ENCODE measurements at places on chromosomes 2 and 18. TPM values are rescaled to one million over a fixed set of nuclear protein-coding genes. Genes with fewer than 3 reads are reported as not detected.

GRCh38 chr2:169365029-169365480 lies 2.7 kb upstream of the LRP2 start:
- H3K36me3 ChIP-seq: no peaks in the 10 kb centered on the region
- peak overlapping the region; percentile 71 for H3K4me3 ChIP-seq
- H3K4me1 ChIP-seq: peaks cover 20% of the 10 kb centered on the region

DNA sequence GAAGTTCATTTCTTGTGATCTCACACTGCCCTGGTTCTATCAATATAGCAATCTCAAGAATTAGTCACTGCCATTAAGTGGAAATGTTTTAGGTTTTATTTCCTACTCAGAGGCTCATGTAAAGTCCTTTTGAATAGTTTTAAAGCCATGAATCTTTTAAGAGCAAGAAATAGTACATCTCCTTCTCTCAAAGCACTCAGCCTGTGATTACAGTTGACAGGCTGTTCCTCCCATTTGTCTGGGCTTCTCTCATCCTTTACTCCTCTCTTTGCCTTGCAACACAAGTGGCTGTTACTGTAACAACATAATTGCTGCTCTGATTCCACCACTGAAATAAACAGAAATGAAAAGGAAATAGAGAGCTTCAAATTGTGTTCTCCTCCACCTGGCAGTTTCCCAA lies 18.4 kb downstream of the GRP start:
- no peak for DNase-seq
- H3K36me3 ChIP-seq: no peaks in the 10 kb centered on the region
- no peak overlapping the region for H3K4me3 ChIP-seq
- no peaks in the 10 kb centered on the region for H3K4me1 ChIP-seq
- no peaks in the 10 kb centered on the region for H3K27me3 ChIP-seq
- H3K27ac ChIP-seq: no peak overlapping the region

DNA sequence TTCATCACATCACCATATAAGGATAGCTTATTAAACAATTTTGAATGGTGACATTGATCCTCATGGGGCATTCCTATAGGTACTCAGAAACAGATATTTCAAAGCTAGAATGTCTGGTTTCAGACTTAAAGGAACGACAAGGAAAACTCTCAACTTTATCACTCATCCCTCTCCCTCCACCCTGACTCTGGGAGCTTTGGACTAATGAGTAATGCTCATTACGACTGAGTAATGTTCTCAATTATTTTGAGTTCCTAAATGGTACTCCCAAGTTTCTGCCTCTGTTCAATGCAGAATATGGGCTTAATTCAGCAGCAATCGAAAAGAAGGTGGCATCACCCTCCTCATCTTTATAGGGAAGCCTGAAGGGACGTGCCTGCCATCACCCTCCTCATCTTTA lies 43.4 kb downstream of the RFX8 start:
- DNase-seq: no peak
- H3K4me3 ChIP-seq: no peak overlapping the region
- H3K27ac ChIP-seq: no peak overlapping the region
- no peaks in the 10 kb centered on the region for H3K4me1 ChIP-seq
- no peaks in the 10 kb centered on the region for H3K36me3 ChIP-seq

DNA sequence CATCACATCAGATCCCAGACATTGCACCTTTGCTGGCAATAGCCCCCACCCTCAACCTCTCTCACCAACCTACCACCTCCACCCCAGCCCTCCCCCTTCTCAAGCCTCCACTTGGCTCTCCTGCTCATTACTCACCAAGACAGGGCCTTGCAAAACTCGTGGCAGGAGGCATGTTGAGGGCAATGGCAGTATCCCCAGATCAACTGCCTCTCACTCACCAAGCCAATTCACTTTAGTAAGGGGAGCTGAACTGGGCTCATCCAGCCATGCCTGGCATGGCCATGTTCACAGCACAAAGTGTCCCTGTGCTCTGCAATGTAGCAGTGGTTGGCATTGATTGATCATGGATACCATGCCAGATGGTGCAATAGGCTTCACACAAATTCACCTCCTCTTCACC lies 46.3 kb upstream of the TEX51 start:
- no peaks in the 10 kb centered on the region for H3K36me3 ChIP-seq
- H3K27me3 ChIP-seq: no peaks in the 10 kb centered on the region
- no peaks in the 10 kb centered on the region for H3K4me1 ChIP-seq
- DNase-seq: no peak
- no peak overlapping the region for H3K27ac ChIP-seq

DNA sequence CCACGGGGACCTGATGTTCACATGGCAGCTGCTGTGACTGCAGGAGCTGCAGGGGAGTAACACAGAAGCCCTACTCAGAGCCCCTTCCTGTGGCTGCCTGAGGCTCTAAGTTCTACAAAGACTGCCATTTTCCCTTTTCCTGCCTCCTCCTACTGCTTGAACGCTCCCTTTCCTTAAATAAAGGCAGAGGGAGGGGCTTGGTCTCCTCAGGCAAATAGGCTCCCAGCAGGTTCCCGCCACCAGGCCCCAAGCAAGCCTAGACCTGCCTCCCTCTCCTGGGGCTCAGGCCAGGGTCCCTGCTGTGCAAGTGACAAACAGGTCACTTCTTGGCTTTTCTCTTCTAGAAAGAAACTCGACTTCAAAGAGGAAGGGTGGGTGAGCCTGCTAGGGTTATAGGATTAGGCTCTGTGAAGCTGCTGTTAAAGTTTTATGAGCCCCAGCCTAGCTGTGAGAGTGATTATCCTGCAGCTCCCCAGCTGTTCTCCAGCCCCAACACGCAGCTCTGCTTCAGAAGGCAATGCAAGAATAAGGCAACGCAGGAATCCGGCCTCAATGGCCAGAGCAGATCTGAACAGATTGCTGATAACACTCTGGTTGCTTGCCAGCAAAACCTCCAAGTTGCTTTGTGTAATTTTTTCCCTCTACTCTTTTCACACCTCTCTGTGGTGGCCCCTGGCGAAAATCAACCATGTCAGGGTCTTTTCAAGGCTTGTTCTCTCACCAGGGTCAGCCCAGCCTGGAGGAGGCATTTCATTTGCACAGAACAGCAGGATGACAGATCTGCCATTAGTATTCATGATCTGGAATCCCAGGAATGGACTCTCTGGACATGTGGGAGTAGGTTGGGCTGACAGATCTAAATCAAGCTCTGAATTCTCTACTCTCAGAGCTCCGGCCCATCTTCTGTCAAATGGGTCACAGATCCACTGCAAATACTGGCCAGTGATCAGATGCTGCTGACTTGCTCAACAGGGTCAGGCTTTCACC lies 71.3 kb downstream of the MRO start:
- no peaks in the 10 kb centered on the region for H3K4me1 ChIP-seq
- no peaks in the 10 kb centered on the region for H3K27me3 ChIP-seq
- no peak overlapping the region for H3K27ac ChIP-seq
- DNase-seq: no peak
- H3K4me3 ChIP-seq: no peak overlapping the region

DNA sequence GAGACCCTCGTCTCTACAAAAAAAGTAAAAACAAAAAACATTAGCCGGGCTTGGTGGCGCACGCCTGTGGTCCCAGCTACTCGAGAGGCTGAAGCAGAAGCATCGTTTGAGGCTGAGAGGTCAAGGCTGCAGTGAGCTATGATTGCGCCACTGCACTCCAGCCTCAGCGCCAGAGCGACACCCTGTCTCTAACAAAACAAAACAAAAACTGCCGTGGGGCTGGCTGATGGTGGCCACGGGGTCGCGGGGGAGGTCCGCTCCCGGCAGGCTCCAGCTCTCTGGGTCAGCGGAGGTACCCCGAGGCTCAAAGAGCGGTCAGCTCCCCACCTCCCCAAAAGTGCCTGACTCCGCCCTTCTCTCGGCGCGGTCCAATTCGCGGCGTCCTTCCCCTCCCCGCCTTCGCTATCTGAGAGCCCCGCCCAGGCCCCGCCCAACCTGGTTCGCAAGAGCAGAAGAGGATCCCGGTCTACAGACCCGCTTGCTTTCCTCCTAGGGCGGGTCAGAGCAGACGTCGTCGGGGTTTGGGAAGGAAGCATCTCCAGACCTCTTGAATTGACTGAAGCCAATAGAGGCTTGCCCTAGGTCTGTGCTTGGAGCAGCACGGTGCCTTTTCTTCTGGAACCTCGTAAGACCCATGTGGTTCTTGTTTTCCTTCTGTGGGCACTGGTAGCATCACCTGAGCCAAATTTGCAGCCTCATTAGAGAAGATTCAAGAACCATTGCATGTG lies 7.8 kb downstream of the RAX start:
- H3K36me3 ChIP-seq: no peaks in the 10 kb centered on the region
- peaks cover 30% of the 10 kb centered on the region for H3K27me3 ChIP-seq
- no peak overlapping the region for H3K4me3 ChIP-seq
- H3K27ac ChIP-seq: no peak overlapping the region
- no peaks in the 10 kb centered on the region for H3K4me1 ChIP-seq

- H3K27ac ChIP-seq: no peak overlapping the region
- peaks cover 5% of the 10 kb centered on the region for H3K27me3 ChIP-seq
- no peak overlapping the region for H3K4me3 ChIP-seq
- H3K4me1 ChIP-seq: no peaks in the 10 kb centered on the region
These were observed 34.1 kb upstream of the GNAL start for GRCh38 chr18:11654736-11655605.

Gene ARHGAP28
- not detected for total RNA-seq
